ENCODE measurements at places on chromosomes 6 and 20.

GRCh38 chr20:24502661-24503060 is 33.2 kb downstream of the SYNDIG1 start:
- DNase-seq = no peak

DNA sequence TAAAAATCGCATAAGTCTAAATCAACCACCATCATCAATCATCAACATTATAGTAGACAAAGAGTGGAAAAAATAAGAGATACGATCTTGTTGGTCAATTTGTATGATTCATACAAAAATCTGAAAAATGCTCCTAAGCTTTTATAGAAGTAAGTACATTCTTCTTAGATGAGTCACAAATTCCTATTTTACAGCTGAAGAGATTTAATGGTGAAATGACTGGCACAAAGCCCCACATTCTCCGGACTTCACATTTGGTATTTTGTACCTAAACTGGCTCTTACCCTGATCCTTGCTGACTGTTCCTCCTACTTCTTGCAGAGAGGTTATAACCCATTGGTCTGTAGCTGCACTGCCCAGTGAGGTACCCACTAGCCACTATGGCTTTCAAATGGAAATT is 29.9 kb upstream of the PREP start:
- DNase-seq = no peak

DNA sequence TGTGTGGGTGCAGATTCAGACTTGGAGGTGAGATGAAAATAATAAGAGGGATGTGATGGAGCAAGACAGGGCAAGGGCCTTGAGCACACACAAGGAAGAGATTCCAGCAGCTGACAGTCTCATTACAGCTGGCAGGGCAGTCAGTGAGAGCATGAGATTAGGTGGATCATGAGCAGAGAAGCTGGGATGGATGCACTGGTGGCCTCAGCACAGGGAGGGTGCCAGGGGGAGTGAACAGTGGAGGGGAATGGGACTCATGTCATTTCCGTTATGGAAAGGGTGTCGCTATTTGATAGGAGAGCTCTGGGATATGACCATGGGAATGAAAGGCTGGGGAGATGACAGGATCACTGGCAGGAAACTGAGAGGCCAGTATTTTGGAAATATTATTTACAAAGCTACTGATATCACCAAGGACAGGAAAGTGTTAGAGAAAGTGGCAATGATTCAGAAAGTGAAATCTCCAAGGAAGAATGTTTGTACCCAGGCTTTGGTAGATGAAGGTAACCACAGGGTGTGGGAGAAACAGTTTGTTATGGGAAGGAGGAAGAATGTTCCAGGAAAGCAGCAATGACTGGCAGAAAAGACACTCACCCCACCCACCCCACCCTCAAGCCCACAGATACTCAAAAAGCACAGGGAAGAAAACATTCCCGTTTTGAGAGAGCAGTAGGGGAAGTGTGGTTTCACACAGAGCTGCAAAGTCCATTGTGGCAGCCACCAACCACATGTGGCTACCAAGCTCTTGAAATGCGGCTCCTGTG is 214.7 kb upstream of the PROKR2 start:
- peak; percentile 65 for DNase-seq

GRCh38 chr6:19440531-19440930 is 396.6 kb upstream of the ID4 start:
- DNase-seq = no peak

GRCh38 chr6:134806180-134806798 is 143.6 kb downstream of the ALDH8A1 start:
- no peak for DNase-seq

GRCh38 chr6:55449225-55449624 is 122.0 kb downstream of the GFRAL start:
- no peak for DNase-seq

DNA sequence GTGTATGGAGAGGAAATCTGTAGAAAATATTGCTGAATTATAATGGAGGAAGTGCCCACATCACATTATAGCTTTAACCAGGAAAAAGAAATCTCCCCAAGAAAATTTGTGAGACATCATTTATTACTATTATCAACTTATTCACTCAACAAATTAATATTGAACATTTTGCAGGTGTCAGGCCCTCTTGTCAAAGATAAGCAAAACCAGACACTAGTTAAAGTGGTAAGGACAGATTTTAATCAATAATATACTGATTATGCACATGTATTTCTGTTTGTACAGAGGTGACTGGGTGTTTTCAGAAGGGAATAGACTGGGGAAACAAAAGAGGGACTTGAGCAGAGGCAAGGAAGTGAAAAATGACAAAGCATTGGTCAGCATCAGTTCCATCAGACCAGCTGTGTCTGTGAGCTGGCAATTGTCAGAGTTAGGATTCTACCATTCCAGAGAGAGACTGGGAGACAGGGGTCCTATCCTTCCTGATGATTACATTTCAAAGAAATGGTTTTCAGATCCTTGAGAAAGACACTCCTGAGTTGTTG is 519.2 kb downstream of the UTRN start:
- no peak for DNase-seq

DNA sequence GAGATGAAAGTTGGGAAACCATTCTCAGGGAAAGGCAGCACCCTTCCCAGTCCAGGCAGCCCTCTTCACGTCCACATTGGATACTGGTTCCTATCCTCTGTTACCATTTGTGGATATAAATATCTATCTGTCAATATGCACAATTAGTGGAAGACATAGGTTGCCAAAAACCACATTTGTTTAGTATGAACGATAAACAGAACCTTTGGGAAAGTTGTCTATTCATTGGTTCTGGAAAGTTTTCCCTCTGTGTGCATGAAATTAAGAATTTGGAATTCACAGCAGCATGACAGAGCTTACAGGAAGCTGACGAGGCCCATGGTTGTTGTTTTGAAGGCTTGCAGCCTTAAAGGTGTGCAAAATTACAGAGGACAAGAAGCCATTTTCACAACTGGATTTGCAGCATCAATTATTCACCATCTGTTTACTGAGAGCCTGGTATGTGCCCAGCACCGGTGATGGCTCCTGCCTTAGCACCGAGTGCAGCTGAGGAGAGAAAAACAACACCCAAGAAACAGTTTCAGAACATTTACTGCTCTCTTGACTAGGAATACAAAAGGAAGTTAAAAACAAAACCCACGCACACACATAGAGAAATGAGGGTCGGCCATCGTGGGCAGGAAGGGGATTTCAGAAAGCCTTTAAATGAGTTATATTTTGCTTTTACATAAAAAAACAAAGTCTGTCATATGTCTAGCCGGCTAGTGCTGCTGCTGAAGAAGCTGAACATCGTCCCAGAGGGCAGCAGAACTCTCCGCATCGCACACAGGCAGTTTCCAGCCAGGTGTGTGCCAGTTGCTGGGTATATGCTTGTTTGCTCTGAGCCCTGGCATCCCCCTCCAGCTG is 319.6 kb downstream of the FARS2 start:
- DNase-seq = no peak

- no peak for DNase-seq
Observed at GRCh38 chr6:8627085-8627861, 191.9 kb upstream of the SLC35B3 start.

- DNase-seq = peak; percentile 99
Observed at GRCh38 chr20:56411759-56412472, at the start of gene CASS4. TSS of gene CASS4 (plus strand) at chr20:56412260. CDS start at chr20:56412459, 199 bp downstream.

DNA sequence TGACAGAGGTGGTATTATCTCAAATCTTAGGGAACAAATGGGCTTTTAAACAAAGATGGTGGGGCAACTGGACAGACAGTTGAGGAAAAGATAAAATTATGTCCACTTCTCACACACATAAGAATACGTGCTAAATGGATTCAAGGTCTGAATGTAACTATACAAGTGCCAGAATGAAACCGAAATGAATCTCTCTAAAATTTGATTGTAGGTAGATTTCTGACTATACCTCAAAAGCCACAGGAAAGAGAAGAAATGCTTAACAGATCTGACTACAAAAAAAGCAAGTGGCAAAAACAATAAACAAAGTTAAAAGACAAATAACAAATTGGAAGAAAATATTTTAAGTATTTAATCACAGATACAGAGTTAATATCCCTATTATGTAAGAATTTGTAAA is 182.7 kb upstream of the OLIG3 start:
- no peak for DNase-seq

- no peak for DNase-seq
Observed at GRCh38 chr20:31859266-31859997, 10.9 kb downstream of the DUSP15 start.

DNA sequence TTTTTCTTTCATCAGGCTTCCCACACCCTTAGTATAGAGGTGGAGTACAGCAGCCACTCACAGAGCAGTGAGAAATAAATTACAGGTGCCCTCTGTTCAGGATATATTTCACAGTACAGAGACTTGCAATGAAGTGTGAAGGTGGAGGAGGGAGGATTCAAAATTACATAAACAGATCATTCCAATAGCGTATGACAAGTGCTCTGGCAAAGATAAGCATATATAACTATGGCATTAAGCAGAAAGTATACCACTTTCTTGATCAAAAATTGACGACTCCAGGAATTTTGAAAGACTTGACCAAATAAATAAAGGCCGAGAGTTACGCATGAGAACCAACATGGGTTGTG is 108.7 kb downstream of the GPX5 start:
- DNase-seq = no peak

- DNase-seq = no peak
Observed at GRCh38 chr20:32535316-32535952, 49.7 kb downstream of the NOL4L start.

DNA sequence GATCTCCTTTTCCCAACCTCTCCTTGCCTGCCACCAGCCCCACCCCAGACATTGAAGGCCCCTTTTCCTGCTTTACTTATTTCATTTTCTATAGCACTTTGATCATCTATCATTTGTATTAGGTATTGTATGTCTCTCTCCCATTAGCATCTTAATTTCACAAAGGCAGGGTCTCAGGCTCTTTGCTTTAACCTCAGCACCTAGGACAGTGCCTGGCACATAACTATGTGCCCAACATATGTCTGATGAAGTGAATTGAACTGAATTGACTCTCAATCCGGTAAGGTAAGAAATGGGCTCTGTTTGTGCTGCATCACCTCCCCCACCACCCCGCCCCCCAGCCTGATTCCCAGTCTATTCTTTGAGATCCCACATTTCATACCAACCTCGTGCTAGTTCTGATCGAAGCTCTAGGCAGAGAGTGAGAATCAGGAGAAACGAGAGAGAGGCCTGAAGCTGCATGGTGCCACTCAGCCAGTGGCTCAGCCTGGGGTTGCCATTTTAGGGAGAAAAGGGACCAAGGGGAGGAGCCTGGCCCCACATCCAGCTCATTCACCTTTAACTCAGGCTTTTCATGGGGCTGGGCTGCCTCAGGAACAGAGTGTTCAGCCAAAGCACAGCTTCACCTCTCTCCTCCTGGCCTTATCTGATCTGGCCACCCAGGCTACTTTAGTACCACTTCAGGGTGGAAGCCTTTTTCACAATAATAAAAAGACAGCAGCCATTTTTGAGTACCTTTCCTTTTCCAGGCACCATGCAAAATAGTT is at the start of gene SPINT3:
Gene SPINT3 (minus strand): TSS at position 476 of the 767 bp plus-strand sequence. CDS start 14 bp downstream, at position 462.
- DNase-seq = no peak

DNA sequence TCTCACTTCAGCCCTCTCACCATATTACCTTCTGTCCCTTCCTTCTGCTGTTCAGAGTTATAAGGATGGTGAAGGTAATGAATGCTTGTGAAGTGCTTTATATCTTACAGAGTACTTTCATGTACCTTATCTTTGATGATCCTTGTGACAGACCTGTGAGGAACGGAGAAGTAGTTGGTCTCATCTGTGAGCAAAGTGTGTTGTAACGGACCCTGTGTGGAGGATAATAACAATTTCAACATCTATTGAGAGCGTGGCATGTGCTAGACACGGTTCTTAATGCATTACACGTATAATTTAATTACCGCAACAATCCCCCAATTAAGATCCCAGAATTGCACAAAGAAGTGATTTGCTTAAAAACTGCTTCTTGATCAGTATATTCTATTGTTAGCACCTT is 124.6 kb downstream of the ANKS1A start:
- DNase-seq = no peak

DNA sequence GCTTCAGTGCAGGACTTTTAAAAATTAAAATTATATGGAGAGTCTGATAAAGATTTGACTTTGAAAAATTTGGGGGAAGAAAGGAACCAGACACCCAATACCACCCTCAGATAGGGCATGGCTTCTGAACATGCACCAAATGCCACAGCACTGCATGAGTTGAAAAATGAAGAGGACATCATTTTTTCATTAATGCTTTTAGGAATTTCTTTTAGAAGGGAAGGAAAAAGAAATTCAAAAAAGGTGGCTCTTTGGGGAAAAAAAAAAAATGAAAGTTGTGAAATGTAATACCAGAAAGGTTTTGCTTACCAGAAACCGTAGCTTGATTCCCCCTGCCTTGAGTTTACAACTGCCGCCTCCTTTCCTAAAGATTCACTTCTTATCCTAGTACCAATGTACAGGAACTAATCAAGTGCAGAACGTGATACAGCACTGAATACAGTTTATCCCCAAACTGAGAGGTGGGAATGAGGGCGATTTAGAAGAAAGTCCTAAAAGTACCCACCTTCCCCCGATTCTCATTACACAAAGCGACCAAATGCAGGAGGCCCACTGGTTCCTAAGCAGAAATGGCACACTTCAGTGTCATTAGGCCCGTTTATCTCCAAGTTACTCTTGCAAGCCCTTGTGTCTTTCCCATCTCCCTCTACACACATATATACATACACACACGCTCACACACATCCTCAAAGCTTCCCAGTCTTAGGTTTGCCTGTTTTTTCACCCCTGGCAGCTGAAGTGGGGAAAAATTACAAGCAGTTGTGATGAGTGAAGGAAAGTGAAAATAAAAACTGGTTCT is 2.8 kb downstream of the PPP1R10 start:
- peak; percentile 52 for DNase-seq

DNA sequence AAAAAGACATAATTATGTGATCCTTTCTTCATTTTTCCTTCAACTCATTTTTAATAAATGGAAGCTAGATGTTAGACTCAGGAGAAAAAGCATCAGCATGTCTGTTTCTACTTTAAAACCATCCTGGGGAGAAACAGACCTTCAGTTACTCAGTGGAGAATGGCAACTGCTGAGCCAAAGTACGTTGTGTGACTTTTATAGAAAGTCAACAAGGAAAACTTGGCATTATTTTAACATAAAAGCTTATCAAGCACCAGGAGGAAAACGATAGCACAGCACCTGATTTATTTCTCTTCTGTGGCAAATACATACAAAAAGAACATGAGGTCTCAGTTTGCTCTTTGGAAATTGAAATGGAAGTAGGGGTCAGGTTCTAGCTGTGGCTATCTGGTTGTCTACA is 115.3 kb upstream of the RIPOR2 start:
- no peak for DNase-seq

GRCh38 chr20:25270829-25271251 is 23.0 kb downstream of the PYGB start:
- no peak for DNase-seq

GRCh38 chr6:56450882-56451739 is 191.6 kb downstream of the DST start:
- DNase-seq = no peak

DNA sequence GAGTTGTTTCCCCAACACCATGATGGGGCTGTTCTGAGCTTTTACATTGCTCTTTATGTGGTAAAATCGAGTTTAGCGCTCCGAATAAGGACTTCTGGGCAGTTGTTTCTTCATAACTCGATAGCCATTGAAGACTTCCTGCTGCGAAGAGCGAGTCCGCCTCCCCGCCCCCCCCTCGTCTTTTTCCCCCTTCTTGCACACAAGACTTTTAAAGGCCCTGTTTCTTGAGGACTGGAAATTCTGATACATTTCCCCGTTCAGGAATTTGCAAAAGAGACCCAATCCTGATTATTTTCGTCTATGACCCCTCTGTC is 1.5 kb upstream of the CITED2 start:
- no peak for DNase-seq

- no peak for DNase-seq
Observed at GRCh38 chr20:15251171-15251570, 913.8 kb upstream of the FLRT3 start.
